ENCODE measurements at places on chromosomes 7 and 10. TPM values are rescaled to one million over a fixed set of nuclear protein-coding genes. Genes with fewer than 3 reads are reported as not detected.

The GIMAP8 gene
- not detected for total RNA-seq

The TUBB8 gene
- total RNA-seq, result 0.34 TPM

The PLAU gene
- 706 TPM for total RNA-seq

The STEAP1 gene
- 41.8 TPM for total RNA-seq

The SNX13 gene
- 69.3 TPM for total RNA-seq

DNA sequence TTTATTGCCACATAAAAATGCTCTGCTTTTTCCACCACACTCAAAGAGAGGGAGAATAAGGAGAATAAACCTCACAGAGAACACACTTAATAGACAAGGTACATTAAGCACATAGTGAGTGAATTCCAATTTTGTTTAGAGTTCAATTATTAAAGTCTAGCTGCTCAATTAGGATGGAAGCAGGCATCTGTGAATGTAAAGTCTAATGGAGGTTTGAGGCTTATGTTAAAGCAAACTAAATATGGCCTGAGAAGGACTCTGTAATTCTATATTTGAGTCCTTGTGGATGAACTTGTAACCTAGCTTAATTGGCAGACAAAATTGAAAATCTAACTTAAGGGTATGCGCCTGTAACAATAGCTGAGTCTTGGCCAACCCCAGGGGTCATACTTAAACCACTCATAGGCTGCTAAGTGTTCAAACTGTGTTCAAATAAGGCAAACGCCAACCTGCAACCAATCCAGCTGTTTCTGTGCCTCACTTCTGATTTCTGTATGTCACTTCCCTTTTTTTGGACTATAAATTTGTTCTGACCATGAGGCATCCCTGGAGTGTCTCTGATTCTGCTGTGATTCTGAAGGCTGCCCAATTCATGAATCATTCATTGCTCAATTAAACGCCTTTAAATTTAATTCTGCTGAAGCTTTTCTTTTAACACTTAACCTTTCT is 31.3 kb upstream of the NME8 start:
- DNase-seq, result no peak

Measured in Calu3 (cell line).